H9 (cell line): ENCODE measurements at places on chromosomes 11 and 22.

- no peak for DNase-seq
These were observed 6.6 kb upstream of the MMP27 start for GRCh38 chr11:102712137-102712536.

DNA sequence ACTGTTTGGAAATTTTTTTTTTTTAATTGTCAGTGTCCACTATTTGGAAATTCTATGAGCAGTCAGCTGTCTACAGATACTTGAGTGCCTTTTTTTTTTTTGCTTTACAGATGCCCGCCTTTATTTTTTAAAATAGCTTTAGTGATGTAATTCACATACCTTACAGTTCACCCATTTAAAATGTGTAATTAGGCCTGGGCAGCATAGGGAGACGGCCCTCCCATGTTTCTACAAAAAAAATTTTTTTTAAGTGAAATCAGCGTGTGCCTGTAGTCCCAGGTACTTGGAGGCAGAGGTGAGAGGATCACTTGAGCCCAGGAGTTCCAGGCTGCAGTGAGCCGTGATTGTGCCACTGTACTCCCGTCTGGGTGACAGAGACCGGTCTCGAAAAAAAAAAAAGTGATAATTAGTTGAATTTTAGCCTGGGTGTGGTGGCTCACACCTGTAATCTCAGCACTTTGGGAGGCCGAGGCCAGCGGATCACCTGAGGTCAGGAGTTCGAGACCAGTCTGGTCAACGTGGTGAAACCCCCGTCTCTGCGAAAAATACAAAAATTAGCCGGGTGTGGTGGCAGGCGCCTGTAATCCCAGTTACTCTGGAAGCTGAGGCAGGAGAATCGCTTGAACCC, 1.5 kb downstream of the ZNF143 start:
- DNase-seq = no peak

DNA sequence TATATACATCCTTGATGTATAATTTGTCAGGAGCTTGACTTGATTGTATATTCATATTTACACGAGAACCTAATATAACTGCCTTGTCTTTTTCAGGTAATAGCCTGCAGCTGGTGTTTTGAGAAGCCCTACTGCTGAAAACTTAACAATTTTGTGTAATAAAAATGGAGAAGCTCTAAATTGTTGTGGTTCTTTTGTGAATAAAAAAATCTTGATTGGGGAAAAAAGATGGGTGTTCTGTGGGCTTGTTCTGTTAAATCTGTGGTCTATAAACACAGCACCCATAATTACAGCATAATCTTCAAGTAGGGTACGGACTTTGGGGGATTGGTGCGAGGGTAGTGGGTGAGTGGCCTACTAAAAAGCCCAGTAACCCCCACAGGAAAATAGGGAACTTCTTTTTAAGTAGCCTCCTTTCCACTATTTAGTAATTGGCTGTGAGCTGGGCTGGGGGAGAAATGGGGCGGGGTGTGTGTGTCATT, 7.5 kb downstream of the MALAT1 start:
- no peak for DNase-seq

DNA sequence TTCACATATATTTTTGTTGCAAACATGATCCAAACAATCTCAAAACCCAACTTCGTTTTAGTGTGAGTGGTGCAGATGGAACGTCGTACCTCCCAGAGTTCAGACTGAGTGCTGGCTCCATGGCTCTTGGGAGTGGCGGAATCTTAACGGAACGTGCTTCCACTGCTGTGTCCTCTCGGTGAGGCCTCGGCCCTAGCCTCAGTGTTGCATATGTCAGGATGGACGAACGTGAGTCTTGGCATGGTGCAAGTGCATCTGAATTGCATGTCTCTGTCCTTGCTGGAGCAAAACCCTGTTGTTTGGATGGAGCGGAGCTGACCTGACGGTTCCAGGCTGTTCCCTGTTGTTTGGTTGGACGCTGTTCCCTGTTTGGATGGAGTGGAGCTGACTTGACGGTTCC, 306.8 kb downstream of the TBC1D22A start:
- DNase-seq = no peak
